ENCODE measurements at places on chromosomes 11 and 22.

- no peak for DNase-seq
These were observed 58.8 kb downstream of the LIF start for GRCh38 chr22:30187529-30188407.

DNA sequence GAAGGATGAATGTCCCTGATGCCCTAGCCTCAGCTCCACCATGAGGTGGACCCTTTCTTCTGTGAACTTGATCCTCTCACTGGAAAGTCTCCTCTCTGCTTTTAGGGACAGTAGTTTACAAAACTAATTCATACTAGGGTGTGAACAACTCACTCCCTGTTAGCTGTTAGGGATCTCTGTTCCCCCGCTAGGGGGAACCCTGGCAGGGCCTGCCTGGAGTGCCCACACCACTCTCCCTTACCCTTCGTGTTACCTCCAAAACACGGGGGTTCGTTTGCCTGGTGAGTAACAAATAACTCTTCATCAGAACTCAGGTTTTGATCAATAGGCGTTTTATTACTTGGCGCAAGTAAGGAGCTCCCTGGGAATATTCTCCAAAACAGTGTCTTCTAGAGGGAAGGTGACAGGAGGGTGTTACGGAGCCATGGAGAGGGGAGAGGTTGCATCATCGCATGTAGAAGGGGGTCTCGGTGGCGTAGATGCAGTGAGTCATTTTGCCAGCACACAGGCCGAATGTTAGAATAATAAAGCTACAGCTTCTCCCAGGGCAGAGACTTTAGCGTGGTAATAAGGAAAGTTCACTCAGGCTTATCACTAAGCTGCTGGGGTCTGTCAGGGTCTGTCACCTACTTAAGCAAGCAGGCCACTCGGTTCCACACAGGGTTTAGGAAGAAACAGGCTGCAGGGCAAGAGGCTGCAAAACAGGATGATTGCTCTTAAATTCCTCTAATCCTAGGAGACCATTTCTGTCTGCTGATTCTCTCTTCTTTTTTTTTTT lies 45.8 kb downstream of the C11orf96 start:
- no peak for DNase-seq

DNA sequence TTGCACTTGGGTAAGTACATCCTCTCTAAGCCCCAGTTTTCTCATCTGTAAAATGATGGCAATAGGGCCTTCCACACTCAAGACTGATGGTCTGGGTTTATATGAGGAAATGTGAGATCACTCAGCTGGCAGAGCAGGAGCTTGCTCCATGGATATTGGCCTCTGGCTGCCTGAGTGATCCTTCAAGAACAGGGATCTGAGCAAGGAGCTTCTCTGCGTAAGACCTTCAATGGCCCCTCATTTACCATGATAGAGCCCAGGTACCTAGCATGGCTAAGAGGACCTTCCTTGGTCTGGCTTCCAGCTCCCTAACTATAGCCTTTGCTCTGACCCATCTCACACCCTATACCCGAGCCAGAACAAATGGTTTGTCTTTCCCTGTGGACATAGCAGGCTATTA lies 5.5 kb downstream of the ROBO4 start:
- no peak for DNase-seq

GRCh38 chr22:29443452-29443851 lies 5.1 kb downstream of the RFPL1 start:
- DNase-seq, result no peak

- no peak for DNase-seq
These were observed 164.1 kb downstream of the ARHGAP42 start for GRCh38 chr11:100851147-100851546.

GRCh38 chr11:94524341-94524740 lies 12.1 kb downstream of the C11orf97 start:
- no peak for DNase-seq

- no peak for DNase-seq
These were observed 610.5 kb downstream of the INSC start for GRCh38 chr11:15725246-15725645.

GRCh38 chr22:39999144-39999757 lies 4.5 kb downstream of the FAM83F start:
- peak; percentile 37 for DNase-seq

- no peak for DNase-seq
These were observed 18.7 kb upstream of the MUC6 start for GRCh38 chr11:1055109-1055703.

- no peak for DNase-seq
These were observed 76.1 kb upstream of the RAB1B start for GRCh38 chr11:66192181-66192863.

GRCh38 chr11:44709281-44709562 lies 17.5 kb upstream of the TSPAN18 start:
- no peak for DNase-seq

DNA sequence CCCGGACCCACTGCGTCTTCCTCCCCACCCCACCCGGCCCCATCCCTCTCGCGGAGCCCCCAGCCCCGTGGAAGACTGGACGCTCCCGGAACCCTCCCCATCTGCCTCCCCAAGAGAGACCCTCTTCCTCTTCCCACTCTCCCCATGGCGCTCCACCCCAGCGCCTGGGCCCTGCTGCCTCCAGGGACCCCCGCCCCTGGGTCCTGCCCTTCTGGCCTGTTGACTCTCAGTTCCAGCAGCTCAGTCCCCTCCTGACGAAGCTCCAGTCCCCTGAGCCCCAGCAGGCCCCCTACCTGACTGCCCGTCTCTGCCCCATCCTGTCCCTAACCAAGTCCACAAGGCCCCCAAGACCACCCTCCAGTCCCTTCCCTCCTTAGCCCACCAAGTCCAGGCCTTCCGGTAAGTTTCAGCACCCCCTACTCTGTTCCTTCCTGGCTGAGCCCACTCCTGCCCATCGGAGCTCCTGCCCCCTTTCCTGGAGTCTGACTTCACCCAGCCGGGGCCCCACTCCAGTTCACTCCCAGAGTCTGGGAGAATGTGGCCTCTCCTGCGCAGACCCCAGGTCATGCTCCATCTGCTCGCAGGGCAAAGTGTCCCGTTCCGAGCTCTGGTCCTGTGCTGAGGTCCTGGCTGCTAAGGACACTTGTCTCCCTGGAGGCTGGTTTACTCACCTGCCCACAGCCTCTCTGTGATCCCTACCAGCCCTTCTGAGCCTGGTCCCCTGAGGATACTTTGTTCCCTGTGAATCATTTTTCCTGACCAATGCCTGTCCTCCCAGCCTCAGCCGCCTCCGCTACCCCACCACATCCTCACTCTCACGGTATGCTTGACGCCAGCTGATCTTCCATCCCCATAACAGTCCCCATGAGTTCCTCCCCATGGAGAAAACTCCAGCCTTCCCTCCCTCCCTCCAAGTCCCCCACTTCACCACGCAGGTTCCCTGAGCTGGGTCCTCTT lies 722 bp downstream of the IFITM10 start:
- no peak for DNase-seq

GRCh38 chr11:26753723-26754504 lies 32.1 kb upstream of the SLC5A12 start:
- DNase-seq, result peak; percentile 6

DNA sequence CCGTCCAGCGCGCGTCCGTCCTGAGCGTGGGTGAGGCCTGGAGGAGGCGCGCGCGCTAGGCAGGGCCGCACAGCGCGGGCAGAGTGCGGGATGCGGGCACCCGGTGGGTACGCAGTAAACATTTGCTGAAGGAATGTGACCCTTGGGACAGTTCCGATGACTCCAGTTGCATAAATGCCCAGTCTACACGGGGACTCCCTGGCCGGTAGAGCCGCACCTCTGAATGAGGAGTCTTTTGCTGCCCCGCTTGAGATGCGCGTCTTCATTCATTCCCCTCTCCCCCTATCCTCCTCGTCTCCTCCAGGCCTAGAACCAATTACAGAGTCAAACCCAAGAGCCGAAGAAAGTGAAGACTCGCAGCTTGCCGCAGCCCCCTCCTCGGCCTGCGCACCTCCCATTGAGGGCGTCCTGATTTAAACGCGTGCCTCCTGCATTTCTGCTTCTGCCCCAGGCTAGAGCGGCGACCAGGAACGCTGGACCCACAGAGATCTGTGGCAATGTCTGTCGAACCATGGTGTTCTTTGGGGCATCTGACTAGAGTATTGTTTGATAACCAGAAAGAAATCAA lies 729 bp upstream of the CHKB start:
- DNase-seq, result no peak

DNA sequence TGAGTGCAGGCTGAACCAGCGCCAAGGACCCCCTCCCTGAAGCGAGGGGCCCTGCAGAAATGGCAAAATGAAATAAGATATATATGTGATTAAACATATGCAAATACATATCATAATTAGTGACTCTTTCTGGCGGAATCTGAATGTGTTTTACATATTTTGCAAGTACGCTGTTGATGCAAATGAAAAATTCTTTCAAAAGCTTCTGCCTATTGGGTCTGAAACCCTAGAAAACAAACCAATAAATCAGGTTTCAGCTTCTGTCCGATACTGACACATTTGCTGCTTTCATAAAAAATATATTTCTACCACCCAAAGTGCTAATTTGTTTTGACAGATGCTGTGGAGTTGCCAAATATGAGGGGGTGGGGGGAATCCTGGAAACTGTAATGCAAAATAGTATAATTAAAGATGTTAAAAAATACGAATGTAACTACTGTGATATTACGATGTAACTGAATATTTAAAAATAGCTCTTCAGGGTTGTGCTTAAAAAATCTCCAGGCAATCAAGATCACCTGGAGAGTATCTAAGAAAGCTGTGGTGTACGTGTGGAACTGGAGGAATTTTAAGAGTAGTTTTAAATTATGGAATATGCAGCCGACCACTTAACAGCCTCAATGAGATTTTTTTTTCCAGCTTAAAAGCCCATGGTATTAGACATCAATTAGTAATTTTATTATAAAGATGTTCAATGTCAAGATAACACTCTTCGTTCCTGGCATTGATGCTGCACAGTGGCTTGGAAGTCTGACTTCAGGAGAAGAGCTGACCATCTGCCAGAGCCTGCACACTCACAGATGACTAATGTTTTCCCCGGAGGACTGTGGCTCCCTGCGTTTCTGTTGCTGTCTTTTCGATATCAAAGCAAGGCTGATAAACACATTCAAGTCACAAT lies 122.2 kb upstream of the RCN1 start:
- no peak for DNase-seq

DNA sequence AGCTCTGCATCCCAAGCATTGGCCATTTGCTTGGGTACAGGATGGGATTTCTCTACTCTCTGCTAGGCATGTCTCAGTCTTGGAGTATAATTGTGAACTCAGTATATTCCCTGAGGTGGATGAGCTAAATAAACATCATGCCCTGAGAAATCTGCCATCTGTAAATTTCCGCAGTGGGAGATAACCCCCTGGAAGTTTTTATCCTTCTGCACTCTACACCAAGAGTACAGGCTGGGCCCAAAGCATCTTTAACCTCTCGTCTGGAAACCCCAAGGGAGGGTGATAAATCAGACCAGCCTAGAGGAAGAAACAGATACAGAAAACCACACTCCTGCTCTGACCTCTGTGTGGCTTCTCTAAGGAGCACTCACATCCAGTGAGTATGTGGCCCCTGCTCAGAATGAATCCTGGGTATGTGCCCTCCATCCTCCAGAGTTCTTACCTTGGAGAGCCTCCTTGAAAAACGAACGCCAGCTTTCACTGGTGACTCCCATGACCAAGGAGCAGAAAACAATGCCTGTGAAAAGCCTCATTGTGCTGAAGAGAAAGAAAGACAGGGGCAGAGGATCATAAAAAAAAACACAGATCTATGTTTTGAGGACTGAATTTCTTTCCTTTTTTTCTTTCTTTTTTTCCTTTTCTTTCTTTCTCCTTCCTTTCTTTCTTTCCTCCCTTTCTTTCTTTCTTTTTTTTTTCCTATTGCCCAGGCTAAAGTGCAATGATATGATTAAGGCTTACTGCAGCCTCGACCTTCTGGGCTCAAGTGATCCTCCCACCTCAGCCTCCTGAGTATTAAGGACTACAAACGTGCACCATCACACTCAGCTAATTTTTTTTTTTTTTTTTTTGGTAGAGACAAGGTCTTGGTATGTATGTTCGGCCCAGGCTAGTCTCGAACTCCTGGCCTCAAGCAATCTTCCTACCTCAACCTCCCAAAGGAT lies 938 bp downstream of the SAA4 start:
- no peak for DNase-seq

DNA sequence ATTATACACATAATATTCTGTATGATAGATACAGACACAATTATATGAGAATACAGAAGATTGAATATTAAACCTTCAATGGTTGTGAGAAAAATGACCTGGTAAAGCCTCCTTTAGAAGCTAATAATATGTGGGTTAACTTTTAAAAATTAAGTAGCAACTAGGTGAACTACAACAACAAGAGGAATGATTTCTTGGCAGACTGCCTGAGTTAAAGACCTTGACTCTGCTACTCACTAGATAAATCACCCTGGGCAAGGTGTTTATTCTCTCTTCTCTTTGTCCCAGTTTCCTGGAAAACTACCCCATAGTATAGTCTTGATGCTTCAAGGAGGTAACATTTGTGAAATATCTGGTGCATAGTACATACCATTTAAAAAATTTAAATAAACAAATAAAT lies 519.6 kb upstream of the TENM4 start:
- DNase-seq, result no peak

GRCh38 chr22:42769238-42769573 lies 48.5 kb upstream of the A4GALT start:
- no peak for DNase-seq

DNA sequence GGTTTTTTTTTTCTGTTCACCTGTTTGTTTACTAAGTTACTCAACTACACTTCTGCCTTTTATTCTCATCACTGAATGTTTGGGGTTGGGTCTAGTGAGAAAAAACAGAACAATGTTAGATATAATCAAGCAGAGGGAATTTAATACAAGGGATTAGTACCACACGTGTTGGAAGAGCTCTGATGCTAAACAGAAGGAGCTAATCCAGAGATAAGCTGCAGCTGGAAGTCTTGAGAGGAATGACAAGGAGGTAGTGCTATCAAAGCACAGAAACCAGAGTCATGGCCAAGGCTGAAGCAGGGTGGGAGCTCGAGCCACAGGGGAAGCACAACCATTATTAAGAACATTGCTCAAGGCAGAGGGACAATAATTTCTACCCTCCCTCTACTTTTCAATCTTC lies 604.1 kb upstream of the ANO5 start:
- no peak for DNase-seq

- no peak for DNase-seq
These were observed 130.6 kb downstream of the ETS1 start for GRCh38 chr11:128456566-128457268.

- no peak for DNase-seq
These were observed 26.9 kb upstream of the CBX7 start for GRCh38 chr22:39179401-39179827.

DNA sequence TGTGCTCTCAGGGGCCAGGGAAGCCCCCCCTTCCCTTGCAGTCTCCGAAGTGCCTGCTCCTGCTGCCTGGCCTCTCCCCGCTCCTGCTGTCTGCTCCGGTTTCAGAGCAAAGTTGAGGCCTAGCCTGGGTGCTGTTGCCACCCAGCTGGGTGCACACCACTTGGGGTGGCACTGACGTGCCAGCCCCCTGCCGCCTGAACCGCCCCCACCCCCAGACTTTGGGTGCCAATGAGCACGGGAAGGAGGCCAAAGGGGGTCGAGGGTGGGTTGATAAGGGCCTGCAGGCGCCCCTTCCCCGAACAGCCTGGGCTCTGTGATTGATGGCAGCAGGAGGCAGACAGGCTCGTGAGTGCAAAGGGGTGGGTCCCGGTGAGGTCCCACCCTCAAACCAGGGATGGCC lies 48.2 kb downstream of the EMSY start:
- DNase-seq, result no peak

Data from hematopoietic multipotent progenitor cell treated with erythropoietin and hydrocortisone succinate and interleukin-3 and kit ligand, for 17 days (in vitro differentiated cells).